ENCODE measurements at places on chromosomes 1 and 21. TPM values are rescaled to one million over a fixed set of nuclear protein-coding genes. Genes with fewer than 3 reads are reported as not detected.

DNA sequence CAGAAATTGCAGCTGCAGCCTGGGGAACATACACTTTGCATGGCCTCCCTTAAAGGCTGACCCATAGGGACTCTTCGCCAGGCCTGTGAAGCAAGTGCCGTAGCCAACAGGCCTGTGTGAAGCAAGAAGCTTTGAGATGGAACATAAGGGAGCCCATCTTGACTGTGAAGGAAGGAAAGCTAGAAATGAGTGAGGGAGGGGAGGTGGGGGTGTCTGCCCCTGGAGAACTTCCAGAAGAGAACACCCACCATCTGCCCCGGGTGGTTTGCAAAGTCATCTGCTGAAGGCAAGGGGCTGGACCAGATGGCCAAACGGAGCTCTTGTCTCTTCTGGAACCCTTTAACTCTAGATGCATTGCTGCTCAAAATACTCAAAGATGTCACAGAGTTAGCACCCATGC is 103.3 kb upstream of the GRIK3 start:
- DNase-seq, result no peak
- H3K36me3 ChIP-seq, result no peaks in the 10 kb centered on the region
- H3K27me3 ChIP-seq, result peaks cover 23% of the 10 kb centered on the region
- no peaks in the 10 kb centered on the region for H3K4me1 ChIP-seq
- H3K4me3 ChIP-seq, result no peak overlapping the region
- H3K27ac ChIP-seq, result no peak overlapping the region

DNA sequence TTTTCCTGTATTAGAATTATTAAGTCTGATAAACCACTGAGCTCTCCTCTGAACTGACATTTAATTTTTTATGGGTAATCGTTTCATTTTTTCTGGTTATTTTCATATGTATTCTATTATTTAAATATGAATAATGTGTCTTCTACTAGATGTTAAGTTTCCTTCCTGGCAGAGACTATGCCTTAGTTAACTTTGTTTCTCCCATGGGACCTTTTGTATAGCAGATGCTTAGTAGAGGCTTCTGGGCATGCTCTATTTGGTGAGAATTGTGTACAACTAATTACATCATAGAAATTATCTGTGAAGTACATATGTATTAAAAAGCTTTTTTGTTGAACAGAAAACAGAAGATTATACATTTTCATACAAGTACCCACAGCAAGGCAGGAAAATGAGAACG is 23.4 kb downstream of the CTBS start:
- no peaks in the 10 kb centered on the region for H3K36me3 ChIP-seq

DNA sequence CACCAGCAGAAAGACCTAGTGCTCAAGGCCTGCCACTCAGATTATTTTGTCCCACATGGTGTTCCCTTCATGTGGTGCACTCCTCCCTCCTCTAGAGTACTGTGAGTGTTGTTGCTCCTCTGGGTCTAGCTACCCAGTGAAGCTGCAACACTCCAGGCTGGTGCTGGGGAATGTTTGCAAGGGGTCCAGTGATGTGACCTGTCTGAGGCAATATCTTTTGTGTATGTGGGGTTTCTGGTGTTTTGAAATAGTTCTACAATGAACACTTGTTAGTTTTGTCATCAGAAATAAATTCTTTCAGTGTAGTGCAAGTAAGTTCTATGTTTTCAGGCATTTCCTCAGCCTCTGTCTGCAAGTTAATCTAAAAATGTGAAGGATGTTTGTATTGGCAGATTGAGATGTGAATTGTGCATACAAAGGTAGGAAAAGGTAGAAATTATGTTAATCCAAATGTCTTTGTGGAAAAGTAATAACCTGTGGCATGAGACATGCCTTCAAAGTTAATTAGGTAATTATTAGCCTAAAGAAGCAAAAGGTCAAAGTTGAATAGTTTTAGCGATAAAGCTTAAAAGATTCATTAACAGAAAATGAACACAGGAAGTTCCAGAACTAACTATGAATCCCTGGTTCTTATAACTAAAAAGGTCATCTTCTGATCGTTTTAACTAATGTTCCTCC is 616.8 kb downstream of the LTN1 start:
- H3K4me1 ChIP-seq, result no peaks in the 10 kb centered on the region
- H3K36me3 ChIP-seq, result no peaks in the 10 kb centered on the region
- H3K4me3 ChIP-seq, result no peak overlapping the region
- no peaks in the 10 kb centered on the region for H3K27me3 ChIP-seq
- no peak for DNase-seq

DNA sequence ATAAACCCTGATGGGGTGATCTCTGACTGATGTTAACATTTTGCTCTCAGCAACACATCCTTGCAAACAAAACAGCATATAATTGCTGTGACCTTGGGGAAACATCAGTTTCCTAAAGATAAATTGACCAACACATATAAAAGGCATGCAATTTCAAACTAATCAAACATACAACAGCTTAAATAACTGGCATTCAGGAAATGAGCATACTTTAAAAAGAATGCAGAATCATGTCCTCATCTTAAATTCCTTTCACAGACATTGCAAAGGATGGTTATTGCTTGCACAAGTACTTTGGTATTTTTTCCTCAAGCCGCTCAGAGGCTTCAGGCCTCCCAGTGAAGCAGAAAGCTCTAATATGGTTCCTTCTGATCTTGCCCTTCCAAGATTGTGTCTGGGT is 53.4 kb upstream of the RGS18 start:
- H3K27ac ChIP-seq, result no peak overlapping the region
- H3K4me3 ChIP-seq, result no peak overlapping the region
- H3K4me1 ChIP-seq, result 0 out of 2 replicates have a peak, but pooled peaks cover 5% of the 10 kb centered on the region
- H3K27me3 ChIP-seq, result no peaks in the 10 kb centered on the region
- H3K36me3 ChIP-seq, result no peaks in the 10 kb centered on the region

DNA sequence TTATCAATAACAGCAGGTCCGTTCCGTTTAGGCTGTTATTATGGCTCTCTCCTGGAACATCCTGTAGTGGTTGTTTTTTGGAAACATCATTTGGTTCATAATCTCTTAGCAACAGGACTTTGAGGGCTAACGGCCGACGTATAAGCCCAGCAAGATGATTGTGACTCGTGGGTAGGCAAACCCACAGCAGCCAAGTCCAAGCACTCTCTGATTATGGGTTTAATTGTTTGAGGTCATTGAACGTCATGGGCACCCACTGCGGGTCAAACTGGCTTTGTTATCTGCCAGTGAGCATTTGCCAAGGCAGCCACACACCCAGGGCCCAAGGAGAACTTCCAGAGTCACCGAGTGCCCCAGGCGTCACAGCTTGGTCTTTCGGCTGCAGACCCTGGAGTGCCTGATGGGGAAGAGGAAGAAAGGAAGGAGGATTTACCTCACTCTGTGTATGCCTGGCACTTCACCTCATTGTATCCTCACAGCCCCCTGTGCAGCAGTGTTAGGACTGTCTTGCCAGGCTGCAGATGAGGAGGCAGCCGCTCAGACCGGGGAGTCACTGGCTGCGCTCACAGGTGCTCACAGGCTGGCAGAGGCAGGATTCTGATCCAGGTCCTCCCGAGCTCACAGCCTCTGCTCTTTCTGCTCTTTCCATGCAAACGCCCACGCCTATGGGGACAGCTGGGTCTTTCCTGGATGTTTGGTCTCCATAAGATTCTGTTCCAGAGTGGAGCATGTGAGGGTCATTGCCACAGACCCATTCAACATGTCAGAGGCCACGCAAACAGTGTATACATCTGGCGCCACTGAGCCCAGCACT is 30.8 kb upstream of the EPS8L3 start:
- H3K36me3 ChIP-seq, result no peaks in the 10 kb centered on the region
- no peak overlapping the region for H3K4me3 ChIP-seq
- no peaks in the 10 kb centered on the region for H3K27me3 ChIP-seq
- H3K4me1 ChIP-seq, result peaks cover 63% of the 10 kb centered on the region
- peak overlapping the region; percentile 36 for H3K27ac ChIP-seq
- no peak for DNase-seq

- peaks cover 20% of the 10 kb centered on the region for H3K4me1 ChIP-seq
- H3K27me3 ChIP-seq, result peaks cover 26% of the 10 kb centered on the region
- H3K4me3 ChIP-seq, result no peak overlapping the region
- DNase-seq, result no peak
- no peak overlapping the region for H3K27ac ChIP-seq
Measured at GRCh38 chr1:247088967-247089366, 10.4 kb upstream of the ZNF670 start.

- no peak overlapping the region for H3K27ac ChIP-seq
- H3K27me3 ChIP-seq, result peaks cover 19% of the 10 kb centered on the region
- H3K36me3 ChIP-seq, result no peaks in the 10 kb centered on the region
- H3K4me1 ChIP-seq, result no peaks in the 10 kb centered on the region
Measured at GRCh38 chr1:223135176-223135942, 7.7 kb downstream of the TLR5 start.

- H3K4me1 ChIP-seq, result no peaks in the 10 kb centered on the region
- DNase-seq, result no peak
- H3K36me3 ChIP-seq, result no peaks in the 10 kb centered on the region
- H3K27ac ChIP-seq, result no peak overlapping the region
- no peak overlapping the region for H3K4me3 ChIP-seq
Measured at GRCh38 chr1:183291802-183292514, 105.9 kb downstream of the LAMC2 start.

DNA sequence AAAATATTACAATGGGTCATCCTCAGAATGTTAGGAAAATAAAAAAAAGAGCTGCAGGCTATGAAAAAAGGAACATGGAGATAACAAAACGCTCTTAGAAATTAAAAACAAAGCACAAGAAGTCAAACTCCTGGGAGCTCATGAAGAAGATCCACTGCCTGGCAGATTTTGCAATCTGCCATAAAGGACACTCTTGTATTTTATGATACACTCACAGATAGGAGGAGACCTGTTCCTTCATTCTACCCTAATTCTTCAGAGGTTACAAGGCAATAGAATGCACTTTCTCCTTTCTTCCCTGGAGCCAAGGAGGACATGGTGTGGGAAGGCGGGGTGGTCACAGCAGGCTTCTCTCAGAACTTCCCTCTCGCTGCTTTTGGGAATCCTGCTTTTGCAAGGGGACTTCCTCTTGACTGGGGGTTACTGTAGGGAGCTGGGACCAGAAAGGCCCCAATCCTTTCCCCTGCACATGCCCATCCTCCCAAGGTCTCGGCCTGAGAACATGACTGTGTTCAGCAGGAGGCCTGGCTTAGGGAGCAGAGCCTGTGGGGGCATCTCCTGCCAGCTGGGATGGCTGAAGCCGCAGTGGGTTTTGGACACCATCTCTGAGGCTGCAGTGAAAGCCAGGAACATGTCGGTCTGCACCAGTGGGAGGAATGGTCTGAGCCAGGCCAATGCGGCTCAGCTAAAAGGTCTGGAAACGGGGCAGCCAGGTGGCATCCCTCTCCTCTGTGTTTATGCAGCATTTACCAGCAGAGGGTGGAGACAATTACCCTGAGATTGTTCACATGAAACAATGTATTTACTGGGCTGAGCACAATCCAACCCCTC is 44.8 kb downstream of the GPR161 start:
- H3K4me1 ChIP-seq, result no peaks in the 10 kb centered on the region
- H3K27me3 ChIP-seq, result peaks cover 31% of the 10 kb centered on the region
- no peaks in the 10 kb centered on the region for H3K36me3 ChIP-seq
- H3K27ac ChIP-seq, result no peak overlapping the region

- H3K27me3 ChIP-seq, result 0 out of 3 replicates have a peak, but pooled peaks cover 2% of the 10 kb centered on the region
- H3K27ac ChIP-seq, result no peak overlapping the region
- peaks cover 16% of the 10 kb centered on the region for H3K4me1 ChIP-seq
Measured at GRCh38 chr1:156367383-156368156, 1.4 kb upstream of the RHBG start.

- peaks cover 43% of the 10 kb centered on the region for H3K36me3 ChIP-seq
- no peaks in the 10 kb centered on the region for H3K4me1 ChIP-seq
- no peak overlapping the region for H3K27ac ChIP-seq
- DNase-seq, result no peak
Measured at GRCh38 chr1:173771560-173771959, 52.9 kb upstream of the DARS2 start.

DNA sequence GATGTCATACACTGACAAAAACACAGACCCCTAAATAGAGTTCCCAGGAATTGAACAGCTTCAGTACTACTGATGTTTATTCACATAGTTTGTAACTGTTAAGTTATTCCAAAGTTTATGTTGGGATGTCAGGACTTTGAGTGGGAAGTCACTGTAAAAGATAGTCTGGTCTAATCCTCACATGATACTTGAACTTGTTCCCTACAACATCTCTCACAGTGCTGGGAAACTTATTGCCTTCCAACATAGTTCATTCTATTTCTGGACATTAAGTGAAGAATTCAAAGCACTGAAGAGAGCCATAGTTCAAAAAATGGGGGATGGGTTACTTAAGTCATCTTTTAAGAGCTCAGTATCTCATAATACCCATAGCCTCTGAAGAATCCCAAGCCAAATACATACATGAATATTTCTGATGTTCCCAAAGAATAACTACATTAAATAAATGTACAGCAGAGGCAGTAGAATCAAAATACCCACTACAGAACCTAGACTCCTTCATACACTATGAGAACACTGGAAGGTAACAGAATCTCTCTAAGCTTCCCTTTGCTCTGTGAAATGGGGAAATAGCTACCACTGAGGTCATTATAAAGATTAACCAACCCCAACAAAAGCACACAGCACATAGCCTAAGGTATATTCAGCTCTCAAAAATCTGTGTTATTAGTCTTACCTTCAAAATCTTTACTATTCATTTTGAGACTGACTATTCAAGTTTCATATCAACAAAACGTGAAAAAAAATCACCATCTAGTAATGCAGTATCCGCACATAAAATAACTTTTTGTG is 81.4 kb downstream of the ESRRG start:
- DNase-seq, result no peak
- no peaks in the 10 kb centered on the region for H3K4me1 ChIP-seq
- H3K4me3 ChIP-seq, result no peak overlapping the region
- H3K27me3 ChIP-seq, result no peaks in the 10 kb centered on the region

GRCh38 chr1:184075055-184076029 is 23.8 kb downstream of the TSEN15 start:
- DNase-seq, result peak; percentile 49
- H3K27ac ChIP-seq, result no peak overlapping the region
- H3K36me3 ChIP-seq, result peaks cover 30% of the 10 kb centered on the region
- H3K27me3 ChIP-seq, result no peaks in the 10 kb centered on the region

DNA sequence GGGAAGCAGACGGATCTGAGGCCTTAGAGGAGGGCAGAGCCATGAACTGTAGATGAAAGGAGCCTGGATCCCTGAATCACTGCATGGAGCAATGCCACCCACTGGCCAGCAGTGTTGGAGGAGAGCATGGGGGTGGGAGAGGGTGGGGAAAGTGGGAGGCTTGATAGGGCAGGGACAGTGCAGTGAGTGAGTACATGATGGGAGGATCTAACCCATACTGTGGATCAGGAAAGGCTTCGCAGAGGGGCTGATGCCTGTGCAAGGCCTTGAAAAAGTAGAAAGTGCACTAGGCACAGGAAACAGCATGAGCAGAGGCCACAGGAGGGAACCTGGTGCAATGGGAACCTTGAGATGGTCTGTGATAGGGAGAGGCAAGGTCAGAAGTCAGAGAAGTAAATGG is 391.9 kb downstream of the PTPRU start:
- no peak overlapping the region for H3K4me3 ChIP-seq
- H3K27me3 ChIP-seq, result peaks cover 44% of the 10 kb centered on the region
- no peaks in the 10 kb centered on the region for H3K4me1 ChIP-seq
- no peak overlapping the region for H3K27ac ChIP-seq
- H3K36me3 ChIP-seq, result no peaks in the 10 kb centered on the region

PLA2G2F gene
- not detected for polyA plus RNA-seq

ALX3 gene
- polyA plus RNA-seq, result not detected

PRDM16 gene
- not detected for polyA plus RNA-seq

FAM163A gene
- polyA plus RNA-seq, result not detected

CORT gene
- not detected for polyA plus RNA-seq
